Myometrial cell (primary cell): ENCODE measurements at places on chromosomes 12 and 14. TPM values are rescaled to one million over a fixed set of nuclear protein-coding genes. Genes with fewer than 3 reads are reported as not detected.

Gene MYO1H
- total RNA-seq: not detected in 2 replicates

Gene LTBP2
- total RNA-seq: 88.8 and 96.8 TPM in 2 replicates

Gene TSPAN8
- total RNA-seq: not detected in 2 replicates

Gene ASB2
- total RNA-seq: 0.58 TPM in 1 of 2 replicates, not detected in the other

Gene MLXIP
- 13.3 and 17.7 TPM in 2 replicates for total RNA-seq

Gene CDCA4
- 20.5 and 22.7 TPM in 2 replicates for total RNA-seq
